SW480 (cell line): ENCODE measurements at places on chromosomes 4 and X.

GRCh38 chr4:139624441-139625092, 41.1 kb upstream of the MGST2 start:
- no peak for DNase-seq

- DNase-seq, result no peak
These were observed 32.2 kb downstream of the TBC1D14 start for GRCh38 chr4:6941796-6942195.

DNA sequence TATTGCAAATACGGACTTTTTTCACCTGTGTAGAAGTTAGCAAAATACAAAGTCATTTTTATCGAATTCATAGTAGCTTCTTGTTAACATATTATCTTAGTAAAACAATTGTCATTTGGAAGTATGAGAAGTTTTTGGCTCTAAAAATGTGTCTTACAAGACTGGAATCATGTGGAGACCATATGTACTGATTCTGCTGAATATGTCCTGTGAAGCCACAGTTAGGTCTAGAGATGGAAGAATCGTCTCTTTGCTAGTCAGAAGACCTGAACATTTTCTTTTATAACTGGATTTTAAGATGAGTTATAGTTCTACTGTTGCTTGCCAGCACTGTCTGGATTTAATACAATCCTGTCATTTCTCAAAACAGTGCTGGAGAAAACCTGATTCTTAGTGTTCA, 29.0 kb downstream of the TMEM165 start:
- no peak for DNase-seq

DNA sequence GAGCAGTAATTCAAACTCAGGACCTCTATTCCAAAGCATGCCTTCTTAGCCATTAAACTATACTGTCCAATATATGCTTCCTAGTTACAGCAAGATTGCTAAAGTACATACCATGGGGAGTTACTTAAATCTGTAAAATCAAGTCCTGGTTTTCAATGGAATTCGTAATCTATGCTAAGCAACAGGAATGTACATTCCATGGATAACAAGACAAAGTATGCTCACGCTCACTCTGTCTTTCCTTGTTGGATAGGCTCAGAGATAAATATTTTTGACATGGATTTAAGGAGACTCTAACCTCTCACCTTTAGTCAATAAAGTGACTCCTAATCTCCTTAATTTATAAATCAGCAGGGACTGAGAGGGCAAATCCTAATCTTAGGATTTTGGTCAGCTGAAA, 47.3 kb upstream of the STK26 start:
- no peak for DNase-seq

DNA sequence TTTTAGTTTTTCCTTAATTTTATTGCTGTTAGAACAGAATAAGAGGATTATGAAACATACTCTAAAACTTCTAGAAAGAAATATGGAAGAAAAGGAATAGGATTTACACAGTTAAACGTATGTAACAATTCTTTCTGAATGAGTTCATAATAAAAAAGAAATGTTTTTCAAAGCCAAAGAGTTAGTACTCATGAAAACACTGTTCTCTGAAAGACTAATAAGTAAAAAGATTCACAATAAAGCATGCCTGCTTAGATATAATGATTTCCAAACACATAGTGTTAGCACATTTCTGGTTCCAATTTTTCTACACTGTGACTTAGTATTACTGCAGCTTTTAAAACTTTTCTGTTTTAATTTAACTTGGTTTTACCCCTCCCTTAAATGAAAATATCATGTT, 49.8 kb upstream of the PRSS48 start:
- no peak for DNase-seq

DNA sequence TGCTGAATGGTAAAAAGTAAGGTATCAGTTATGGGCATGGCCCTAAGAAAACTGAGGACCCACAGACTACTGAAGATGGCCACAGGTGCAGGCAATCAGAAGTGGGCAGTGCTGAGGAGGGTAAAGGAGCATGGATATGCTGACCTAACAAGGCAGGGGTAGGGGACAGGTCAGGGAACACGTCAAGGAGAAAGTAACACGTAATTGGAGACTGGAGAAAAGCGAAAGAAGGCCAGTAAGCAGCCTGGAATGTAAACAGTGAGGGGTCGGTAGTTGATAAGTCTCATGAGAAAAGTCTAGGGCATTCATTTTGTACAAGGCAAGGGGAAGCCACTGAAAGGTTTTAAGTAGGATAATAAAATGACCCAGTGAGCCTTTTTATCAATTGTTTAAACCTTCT, 153.3 kb downstream of the PRDM5 start:
- DNase-seq, result no peak

- DNase-seq, result no peak
These were observed 399.5 kb downstream of the NKX6-1 start for GRCh38 chr4:84099599-84099998.

GRCh38 chr4:57116245-57116644, 6.1 kb upstream of the IGFBP7 start:
- no peak for DNase-seq

- DNase-seq, result no peak
These were observed 356.9 kb downstream of the RAB28 start for GRCh38 chr4:13126976-13127910.

DNA sequence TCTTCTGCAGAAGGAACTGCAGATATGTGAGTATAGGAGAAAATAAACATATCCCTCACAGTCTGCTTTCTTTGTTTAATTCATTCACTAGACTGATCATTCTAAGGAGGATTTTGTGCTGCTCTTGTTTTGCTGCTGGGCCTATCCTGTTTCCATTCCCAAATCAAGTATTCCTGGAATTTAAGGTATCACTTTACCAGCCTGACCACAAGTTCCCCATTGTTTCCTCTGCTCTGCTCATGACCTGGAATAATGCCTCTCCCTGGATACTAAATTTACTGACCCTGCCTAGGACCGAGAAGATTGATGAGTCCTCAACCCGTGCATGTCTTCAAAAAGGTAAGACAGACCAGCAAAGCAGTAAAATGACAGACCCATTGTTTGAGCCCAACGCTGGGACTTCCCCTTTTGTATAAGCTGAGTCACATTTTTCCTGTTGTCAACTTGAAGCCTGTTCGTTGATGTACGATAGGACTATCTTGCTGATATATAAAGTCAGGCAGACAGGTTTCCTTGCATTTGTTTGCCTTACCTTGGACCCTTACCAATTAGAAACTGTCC, 85.5 kb upstream of the TET2 start:
- peak; percentile 66 for DNase-seq

DNA sequence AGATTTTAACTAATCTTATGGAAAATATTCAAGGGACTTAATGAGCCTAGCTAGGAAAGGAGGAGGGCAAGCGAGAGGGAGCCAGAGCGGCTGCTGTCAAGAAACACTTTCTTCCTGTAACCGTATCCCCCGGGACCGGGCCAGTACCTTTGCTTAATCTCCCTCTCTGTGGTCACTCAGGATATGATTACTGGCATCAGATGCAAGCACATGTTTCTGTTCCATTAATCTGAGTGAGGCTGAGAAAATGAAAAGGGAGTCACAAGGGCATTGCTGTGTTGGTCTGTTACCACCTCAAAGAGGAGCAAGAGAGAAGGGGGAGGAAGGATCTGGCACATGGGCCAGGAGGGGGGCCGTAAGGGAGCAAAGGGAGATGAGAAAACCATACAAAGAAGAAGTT, 356.7 kb upstream of the GATB start:
- no peak for DNase-seq

GRCh38 chrX:28223991-28224390, 242.7 kb upstream of the DCAF8L1 start:
- DNase-seq, result no peak

DNA sequence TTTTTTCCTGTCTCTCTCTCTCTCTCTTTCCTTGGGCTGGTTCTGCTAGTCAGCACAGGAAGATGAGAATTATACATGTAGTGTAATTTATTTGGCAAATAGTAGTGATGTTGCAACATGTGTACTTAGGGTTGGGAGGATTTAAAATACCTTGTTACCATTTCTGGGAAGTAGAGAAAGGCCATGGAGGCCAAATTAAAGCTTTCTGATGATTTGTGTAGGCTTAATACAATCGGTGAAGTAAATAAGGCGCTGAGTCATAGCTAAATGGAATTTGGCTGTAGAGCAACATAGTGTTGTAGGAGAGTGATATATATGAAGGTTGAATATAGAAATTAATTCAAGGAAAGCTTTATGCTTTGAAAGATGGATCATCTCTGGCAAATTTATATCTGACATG, 295.3 kb downstream of the GRID2 start:
- no peak for DNase-seq

DNA sequence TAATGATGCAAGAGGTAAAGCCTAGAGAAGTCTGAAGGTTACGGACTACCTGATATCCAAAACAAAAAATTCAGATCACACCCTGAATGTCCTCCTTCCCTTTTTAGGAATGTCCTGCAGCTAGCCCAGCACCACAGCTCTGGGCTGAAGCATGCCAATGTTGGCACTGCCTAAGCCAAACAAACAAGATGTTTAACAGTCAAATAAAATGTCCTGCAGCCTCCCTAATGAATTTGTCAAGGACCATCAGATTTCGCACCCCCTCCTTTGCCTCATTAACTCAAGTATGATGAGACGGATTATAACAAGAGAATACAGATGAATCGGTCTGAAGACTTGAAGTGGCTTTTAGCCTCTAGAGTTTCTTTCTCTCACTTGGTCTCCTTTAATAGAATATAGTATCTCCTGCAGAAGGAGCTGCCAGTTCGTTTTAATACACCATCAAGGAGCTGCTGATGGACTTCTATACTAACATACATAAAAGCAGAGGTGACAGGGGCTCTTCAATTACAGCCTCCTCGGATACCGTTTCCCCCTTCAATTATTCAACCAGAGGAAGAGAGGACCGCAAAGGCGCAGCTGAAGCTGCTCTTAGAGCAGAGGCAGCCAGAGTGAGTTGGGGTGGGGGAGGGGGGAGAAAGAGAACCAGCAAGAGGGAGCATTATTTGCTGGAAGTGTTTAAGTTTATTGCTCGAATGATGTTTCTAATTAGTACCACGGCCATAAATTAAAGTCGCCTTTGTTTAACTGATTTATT, 3.0 kb upstream of the MAB21L2 start:
- DNase-seq, result no peak

- no peak for DNase-seq
These were observed 70.1 kb downstream of the NBDY start for GRCh38 chrX:56798866-56799758.

DNA sequence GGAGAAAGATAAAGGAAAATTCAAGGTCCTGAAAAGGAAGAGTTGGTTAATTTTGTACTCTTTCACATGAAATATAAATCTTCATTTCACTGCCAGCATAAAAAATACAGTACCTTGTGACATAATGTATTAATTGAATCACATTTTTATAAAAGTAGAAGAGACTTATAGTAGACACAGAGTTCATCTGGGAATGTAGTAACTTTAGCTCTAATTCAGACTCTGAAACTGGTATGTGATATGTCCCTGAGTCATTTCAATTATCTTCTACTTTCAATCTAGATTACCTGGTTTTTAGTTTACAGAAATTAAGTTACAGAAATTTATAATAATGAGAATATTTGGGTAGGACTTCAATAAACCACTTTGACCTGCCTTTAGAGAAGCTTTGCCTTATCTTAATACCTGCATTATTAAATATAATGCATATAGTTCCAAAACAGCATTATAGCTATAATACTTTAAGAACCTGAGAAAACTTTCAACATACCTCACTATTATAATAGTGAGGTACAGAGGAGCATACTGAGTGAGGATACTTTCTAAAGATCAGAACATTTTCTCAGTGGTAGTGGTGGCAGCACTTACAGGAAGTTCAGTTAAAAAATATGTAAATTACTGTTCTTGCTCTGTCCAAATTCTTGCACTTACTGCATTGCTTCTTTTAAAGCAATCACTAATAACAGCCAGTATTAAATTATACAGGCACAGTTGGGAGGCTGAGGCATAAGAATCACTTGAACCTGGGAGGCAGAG, 11.2 kb downstream of the NEK1 start:
- DNase-seq, result no peak
